Midbrain (tissue), 1 donor: ENCODE measurements at places on chromosomes 6 and 20.
A peak's percentile ranks its signal among the peaks of the same experiment; 100 is the strongest.

DNA sequence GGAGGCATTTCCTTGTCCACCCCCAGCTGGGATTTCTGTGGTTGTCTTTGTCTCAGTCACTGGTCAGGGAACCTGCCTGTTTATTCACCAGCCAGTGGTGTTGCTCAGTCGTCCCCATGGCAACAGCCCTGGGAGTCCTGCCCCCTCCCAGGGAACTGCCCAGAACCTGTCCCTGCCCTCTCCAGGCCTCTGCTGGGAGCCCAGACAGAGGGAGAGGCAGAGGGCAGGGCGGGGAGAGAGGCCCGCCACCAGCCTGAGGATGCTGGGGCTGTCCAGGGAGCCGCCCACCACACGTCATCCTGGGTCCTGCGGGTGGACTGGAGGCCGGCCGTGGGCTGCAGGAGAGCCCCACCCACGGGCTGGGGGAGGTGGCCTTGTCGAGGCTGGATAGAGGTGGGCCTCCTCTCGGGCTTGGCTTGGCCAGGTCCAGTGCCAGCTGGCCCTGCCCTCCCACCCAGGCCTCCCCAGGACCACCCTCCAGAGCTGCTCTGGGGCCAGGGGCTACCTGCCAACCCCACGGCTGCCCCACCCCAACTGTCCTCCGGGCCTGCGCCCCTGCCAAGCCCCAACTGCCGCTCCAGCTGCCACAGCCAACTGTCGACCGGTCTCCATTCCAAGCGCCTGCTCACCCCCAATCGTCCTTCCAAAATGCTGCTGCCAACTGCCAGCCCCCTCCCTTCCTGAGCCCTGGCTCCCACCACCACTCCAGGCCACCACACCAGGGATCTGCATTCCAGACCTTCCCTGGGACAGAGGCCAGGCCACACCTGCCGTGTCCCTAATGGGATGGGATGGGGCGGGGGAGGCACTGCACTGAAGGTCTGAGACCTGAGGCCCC, 4.2 kb upstream of the ZBTB46 start:
- peak; percentile 57 for DNase-seq

DNA sequence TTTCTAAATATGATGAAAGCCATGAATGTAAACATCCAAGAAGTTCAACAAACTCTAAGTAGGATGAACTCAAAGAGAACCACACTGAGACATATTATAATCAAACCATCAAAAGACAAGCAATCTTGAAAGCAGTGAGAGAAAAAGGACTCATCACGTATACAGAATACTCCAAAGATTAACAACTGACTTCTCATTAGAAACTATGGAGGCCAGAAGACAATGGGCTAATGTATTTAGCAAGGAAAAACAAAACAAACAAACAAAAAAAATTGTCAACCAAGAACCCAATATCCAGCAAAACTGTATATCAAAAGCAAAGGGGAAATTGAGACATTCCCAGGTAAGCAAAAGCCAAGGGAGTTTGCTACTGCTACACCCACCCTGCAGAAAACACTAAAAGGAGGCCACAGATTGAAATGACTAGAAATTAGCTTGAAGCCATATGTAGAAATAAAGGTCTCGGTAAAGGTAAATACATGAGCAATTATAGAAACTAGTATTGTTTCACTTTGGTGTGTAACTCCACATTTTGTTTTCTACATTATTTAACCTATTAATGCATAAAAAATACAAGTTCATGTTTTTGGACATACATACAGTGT, 301.1 kb upstream of the QKI start:
- no peak for DNase-seq

- no peak for DNase-seq
Measured at GRCh38 chr6:28105245-28105639, 19.2 kb upstream of the ZSCAN16 start.

GRCh38 chr6:48658915-48659314, 547.9 kb upstream of the PTCHD4 start:
- DNase-seq: no peak

GRCh38 chr6:111952821-111953540, 79.7 kb upstream of the FYN start:
- DNase-seq: no peak

DNA sequence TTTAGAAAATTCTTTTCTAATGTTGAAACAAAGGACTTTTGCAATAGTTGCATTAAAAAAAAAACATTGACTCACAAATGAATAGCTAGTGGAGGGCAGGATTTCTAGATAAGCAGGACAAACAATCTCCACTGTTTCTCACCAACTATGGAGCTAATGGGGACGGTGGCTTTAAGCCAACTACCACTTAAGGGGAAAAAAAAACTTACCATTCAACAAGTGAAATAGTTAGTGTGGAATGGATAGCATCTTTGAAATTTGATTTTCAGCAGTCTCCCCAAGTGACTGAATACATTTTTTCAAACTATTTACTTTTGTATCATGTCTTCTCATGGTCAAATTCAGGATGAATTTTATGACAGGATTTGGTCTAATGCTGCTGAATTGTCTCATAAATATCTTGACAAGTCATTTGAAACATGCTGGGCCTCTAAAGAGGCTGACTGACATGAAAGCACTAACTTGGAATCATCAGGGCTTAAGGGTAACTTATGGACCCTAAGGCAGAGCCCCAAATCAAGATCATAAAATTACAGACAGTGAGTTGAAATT, 100.5 kb downstream of the EYA4 start:
- DNase-seq: no peak

DNA sequence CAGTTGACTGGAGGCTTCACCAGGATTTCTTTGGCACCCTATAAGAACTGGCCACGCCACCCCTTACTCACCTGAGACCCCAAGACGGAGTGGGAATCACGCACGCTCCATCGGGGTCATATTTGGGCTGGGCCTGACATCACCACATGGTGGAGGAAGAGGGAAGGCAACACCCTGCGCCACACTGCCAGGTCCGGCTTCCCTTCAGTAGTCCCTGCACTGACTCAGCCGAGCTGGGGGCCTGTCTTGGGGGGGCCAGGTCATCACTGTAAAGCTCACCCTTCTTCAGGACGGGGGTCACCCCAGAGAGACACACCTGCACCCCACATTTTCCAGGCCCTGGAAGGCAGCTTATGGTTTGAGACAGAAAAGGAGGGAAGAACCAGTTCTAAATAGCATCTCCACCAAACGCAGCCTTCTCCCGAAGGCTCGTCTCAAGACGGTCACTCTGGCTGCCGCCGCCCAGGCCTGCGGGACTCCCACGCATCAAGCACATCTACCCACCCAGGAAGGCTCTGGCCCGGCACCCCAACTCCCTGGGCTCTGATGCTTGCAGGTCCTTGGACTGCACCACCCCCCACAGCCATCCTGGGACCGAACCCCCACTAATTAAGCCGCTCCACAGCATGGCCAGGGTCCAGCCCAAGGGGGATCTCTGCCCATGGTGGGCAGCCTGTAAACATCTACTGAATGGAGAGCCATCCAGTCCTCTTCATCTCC, 51.8 kb downstream of the GINS1 start:
- no peak for DNase-seq

- no peak for DNase-seq
Measured at GRCh38 chr6:111096246-111096645, 8.9 kb downstream of the SLC16A10 start.

DNA sequence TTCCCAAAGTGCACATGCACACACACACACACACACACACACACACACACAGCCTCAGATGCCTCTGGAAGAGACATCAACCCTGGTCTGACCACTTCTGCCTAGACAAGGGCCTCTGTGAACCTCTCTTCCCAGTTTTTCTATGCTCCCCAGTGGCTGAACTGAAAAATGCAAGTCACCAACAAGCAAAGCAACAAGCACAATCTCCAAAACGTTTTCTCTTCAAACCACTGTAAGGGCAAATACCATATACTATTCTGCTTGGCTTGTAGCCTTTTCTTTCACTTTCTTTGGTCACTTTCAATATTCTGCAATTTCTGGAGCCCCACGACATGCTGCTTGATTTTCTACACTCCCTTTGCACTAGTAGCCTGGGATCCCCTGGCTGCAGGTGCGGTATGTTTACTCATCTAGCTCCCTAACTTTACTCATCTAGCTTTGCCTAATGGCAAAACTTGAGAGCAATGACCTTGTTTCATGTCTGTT, 121.4 kb upstream of the DST start:
- peak; percentile 79 for DNase-seq

DNA sequence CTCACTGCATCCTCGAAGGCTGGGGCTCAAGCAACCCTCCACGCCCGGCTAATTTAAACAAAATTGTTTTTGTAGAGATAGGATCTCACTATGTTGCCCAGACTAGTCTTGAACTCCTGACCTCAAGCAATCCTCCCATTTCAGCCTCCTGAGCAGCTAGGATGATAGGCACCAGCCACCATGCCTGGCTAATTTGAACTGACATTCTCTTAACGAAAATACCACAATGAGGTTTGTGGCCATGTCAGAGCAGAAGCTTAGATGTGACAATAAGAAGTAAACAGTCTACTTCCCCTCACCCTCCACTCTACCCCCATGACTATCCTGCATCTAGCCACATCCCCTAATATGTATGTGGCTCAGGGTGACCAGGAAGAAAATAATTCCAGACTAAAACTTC, 74.8 kb upstream of the PLCB4 start:
- no peak for DNase-seq

- DNase-seq: peak; percentile 60
Measured at GRCh38 chr6:109187399-109188114, 92.2 kb downstream of the CEP57L1 start.

DNA sequence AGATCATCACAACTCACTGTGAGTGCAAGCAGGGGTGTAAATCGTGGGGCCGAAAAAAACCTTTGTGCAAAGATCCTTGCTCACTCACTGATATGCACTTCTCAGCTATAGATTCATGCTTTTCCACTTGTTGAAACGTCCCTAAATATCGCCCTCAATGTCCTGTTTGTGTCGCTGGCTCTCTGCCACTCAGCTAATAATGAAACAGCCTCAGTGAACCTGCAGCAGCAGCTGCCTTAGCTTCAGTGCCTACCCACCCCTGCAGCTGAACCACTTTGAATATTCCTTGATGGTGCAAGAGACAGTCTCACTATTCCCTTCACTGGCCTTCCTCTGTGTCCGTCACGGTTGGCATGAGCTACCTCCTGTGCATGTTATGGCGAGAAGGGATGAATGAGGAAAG, 128.9 kb upstream of the NAA20 start:
- peak; percentile 46 for DNase-seq

DNA sequence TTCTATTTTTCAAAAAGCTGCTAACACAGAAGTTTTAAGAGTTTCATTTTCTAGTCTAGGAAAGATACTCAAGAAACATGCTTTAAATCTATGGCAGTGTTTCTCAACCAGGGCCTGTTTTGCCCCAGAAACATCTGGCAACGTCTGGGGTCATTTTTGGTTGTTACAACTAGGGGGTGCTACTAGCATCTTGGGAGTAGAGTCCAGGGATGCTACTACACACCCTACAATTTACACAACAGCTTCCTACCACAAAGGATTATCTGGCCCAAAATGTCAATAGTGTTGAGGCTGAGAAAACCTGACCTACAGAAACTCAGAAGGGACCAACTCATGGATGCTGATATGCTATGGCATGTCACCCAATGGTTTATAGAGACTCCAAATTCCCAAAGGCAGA, 24.4 kb downstream of the SERAC1 start:
- no peak for DNase-seq

DNA sequence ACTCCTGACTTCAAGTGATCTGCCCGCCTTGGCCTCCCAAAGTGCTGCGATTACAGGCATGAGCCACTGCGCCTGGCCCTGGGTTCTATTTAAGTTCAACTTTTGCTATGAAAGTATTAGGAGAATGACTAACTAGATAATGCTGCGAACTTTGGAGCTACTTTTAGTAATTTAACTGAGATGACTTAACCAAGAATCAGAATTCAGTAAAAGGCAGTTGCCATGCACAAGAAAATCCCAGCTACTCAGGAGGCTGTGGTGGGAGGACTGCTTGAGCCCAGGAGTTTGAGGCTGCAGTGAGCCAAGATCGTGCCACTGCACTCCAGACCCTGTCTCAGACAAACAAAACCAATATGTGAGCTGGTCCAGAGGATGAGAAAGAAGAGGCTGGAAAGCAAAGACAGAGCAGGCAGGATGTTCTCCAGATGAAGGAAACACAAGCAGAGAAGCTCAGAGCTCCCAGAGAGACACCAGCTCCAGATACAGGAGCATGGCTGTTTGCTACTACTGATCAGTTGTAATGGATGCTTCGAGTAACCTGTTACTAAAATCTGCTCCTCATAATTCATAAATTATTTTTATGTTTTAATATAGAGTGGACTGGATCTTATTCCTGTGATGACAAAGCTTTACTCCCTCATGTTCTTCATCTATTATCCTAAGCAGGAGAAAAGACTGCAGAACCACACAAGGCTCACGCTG, 23.9 kb downstream of the ZNF217 start:
- no peak for DNase-seq

DNA sequence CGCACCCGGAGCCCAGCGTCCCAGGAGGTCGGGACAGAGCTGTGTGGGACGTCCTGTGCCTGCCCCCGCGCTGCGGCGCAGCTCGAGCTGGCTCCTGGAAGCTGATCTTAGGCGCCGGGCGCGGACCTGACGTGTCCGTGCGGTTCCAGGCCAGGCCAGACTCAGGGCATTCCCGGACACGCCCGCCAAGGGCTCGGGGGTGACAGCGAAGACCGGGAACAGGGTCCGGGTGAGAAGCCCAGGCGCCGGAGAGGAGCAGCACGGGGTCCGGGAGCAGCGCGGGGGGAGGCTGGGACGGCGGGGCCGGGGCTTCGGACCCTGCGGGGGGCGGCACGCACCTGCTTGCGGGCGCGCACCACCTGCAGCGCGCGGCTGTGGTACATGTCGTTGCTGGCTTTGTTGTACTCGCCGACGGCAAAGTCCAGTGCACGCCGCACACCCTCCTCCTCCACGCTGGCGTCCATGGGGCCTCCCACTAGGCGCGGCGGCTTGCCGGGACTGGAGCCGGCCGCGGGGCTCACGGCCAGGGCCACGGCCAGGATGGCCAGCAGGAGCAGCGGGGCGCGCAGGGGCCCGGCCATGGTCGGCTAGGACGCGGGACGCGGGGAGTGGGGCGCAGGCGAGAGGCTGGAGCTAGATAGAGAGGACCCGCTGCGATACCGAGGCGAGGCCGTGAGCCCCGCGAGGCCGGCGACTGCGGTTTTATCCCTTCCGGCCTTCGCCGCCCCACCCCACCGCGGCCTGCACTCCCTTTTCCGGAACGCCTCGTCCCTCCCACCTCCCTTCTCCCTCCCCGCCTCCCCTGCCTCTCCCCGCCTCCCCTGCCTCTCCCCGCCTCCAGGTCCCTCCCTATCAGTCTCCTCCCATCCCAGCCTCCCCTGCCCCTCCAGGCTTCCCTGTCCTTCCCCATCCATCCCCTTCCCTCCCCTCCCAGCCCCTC, at the start of gene CST3:
CST3 (minus strand) TSS at position 674 of the 940 bp plus-strand sequence; CDS start at position 581, 93 bp downstream.
- DNase-seq: peak; percentile 75

- no peak for DNase-seq
Measured at GRCh38 chr6:75102301-75102700, 103.6 kb downstream of the COL12A1 start.

- peak; percentile 60 for DNase-seq
Measured at GRCh38 chr6:167858086-167858591, 31.4 kb downstream of the AFDN start.

- no peak for DNase-seq
Measured at GRCh38 chr6:26230351-26230750, 134.6 kb upstream of the BTN3A2 start.

- no peak for DNase-seq
Measured at GRCh38 chr6:134894800-134895199, 55.1 kb downstream of the ALDH8A1 start.
